Glutamatergic neuron (in vitro differentiated cells): ENCODE measurements at places on chromosomes 6 and 20.

GRCh38 chr6:17281497-17282481 is 628 bp downstream of the RBM24 start:
- DNase-seq = peak; percentile 32

DNA sequence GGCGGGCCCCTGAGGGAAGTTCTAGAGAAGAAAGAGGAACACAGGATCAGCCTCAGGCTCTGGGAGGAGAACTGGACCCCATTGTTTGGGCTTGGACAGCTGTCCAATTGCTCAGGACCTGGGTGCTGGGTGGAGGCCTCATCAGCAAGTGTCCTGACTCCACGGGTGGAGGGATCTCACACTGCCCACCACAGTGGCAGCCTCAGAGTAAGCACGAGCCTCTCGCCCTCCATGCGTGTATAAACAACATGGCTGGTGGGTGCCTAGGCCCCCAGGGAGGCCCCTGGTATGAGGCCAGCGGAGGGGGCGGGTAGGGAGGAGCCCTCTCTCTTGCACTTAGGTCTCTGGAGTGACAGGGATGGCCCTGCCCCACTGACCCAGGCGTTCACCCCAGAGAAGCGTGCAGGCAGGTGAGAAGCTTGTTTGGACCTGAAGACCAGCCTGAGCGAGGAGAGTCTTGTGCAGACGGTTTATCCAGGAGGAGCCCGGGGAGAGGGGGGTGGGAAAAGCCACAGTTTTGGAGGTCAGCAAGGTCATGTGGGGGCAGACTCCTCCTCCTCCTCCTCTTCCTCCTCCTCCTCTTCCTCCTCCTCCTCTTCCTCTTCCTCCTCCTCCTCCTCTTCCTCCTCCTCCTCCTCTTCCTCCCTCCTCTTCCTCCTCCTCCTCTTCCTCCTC is 41.9 kb upstream of the BHLHE23 start:
- DNase-seq = peak; percentile 14

GRCh38 chr6:130485870-130486269 is 120.1 kb downstream of the TMEM200A start:
- DNase-seq = no peak

GRCh38 chr20:44610313-44610962 is 28.1 kb downstream of the PKIG start:
- no peak for DNase-seq

DNA sequence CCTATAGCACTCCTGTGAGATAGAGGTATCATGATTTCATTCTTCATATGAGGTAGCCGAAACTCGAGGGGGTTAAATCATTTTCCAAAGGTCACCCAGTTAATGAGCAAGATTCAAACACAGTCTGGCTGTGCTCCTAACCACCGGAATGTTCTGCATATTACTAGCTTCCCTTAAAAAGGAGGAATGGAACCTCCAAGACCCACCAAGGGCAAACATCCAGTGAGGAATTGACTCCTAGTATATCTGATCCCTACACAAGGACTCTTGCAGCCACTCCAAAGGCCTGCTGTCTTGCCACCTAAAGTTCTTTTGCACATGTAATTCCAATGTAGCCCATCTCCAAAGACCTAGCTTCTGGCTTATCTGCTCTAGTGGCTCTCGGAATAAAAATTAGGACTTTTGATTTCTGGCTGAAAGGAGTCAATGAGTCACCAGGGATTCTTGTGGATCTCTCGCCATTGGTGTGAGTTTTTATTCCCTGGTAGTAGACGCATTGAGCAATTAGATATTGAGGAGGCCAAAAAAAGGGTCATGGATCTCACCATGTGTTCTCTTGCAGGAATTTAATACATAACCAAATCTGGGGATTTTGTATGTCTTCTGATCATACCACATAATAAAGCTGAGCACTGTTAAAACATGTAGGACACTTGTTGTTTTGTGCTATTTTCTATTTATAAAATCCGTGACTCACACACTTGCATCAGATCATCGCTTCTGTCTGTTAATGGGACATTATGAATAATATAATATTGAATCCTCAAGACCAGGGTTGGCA is 9.1 kb downstream of the BCAS1 start:
- no peak for DNase-seq

DNA sequence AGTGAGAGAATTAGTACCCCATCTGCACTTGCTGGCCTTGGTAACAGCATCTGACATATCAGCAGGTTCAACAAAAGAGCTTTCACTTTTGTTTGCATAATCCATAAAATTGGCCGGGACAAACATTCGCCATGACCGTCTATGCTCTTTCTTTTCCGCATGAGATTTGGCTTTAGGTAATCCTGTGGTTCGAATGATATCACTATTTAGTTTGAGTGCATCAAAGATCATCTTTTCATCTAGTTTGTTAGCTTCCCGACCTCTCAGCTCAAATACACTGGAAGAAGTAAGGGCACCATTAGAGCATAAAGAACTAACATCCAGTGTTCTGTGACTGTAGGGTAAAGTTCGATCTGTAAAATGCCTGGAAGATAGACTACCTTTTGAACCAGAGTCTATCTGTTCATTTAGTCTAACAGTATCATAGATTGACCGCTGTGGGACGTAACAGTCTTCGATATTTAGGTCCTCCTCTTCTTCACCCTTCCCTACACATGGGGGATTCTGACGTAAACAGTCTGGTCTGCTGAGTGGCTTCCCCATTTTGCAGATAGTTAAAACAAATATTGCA is 101.6 kb downstream of the DST start:
- no peak for DNase-seq

DNA sequence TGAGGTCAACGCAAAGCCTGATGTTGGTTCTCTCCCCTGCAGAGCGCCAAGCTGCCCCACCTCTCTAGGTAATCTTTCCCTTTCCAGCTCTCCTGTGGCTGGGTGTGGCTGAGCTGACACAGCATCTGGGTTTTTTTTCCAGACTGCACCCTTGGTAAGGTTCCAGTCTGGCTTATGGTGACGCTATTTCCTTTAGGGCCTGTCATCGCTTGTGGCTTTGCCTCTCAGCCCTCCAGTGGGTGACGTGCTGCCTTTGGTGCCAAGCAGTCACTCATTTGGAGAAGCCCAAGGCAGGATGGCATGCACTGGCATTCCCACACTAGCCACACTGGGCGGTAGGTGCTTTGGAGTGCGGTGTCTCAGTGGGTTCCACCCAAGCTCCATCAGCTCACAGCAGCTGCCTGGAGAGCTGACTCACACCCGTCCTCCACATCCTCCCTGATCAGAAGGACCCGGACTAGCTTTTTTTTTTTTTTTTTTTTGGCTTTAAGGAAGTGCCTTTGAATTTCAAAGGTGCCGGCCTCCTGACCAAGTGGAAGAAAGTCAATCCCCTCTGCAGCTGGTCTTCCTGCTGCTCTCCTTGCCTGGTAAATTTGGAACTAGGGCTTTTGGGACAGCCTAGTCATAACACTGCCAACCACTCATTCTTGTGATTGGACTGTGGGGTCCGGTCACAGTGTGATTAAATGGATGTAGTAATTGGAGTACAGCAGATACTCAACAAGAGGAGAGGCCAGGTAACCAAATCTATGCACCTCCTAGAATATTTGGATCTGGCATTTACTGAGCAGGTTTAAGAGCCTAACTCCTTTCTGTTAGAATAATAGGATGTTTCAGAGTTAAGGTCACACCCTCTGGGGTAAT is 153.6 kb downstream of the CD83 start:
- no peak for DNase-seq

DNA sequence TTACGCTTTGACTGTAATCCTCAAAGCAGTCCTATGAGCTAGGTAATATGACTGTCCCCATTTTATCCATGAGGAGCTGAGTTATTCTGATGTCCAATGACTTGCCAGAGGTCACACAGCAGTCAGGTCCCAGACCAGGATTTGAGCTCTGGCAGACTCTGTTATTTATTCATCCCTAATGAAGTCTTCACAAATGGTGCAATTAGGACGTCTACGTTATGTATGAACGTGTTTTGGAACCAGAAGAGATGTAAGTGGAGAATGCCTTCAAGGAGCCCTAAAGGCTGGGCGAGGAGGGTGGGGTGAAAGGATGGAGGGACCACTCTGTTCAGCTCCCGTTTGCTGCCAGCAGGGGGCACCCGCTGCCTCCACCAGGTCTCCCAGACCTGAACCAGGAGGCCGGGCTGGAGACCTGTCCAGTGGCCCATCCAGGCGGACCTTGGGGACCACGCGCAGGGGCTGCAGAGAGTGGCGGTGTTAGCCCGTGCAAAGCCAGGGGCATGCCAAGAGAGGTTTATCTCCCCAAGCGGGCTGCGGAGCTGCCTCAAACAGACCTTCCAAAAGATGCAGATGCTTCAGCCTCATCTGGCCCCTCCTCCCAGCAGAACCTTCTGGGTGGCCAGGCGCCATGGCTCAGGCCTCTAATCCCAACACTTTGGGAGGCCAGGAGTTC is 15.2 kb upstream of the ZNF335 start:
- peak; percentile 88 for DNase-seq

- no peak for DNase-seq
Measured at GRCh38 chr6:40713002-40713719, 126.0 kb upstream of the LRFN2 start.

DNA sequence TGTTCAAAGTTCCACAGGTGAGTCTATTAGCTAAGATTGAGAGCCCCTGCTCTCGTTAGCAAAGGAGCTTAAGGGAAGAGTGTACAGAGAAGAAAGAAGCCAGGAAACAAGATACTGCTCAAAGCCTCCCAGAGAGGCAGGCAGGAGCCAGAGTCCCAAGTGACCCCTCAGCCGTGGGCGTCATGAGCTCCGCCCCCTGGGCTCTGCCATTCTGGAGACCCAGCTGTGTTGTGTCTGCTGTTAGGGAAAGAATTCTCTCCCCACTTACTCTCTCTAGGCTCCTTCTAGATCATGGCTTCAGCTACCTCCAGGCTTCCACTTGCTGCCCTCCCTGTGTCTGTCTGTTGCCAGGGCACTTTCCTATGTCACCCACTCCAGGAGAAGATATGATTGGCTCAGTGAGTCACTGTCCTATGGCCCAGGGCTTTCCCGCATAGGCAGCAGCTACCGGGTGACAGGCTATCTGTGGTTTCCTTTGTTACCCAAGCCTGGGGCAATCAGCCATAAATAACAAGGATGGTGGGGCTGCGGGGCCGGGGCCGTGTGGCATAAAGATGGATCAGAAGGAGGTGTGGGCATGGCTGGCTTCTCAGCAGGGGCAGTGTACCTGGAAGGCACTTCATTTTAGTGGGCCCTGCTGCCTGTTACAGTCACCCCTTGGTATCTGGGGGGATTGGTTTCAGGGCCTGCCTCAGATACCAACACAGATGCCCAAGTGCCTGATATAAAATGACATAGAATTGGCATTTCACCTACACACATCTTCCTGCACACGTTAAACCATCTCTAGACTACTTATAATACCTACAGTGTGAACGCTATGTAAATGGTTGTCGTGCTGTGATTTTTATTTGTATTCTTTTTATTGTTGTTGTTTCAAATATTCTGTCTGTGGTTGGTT is 118.9 kb downstream of the ARMC2 start:
- DNase-seq = peak; percentile 57

GRCh38 chr6:28985462-28986164 is 19.5 kb downstream of the ZNF311 start:
- peak; percentile 80 for DNase-seq

GRCh38 chr6:85580878-85581267 is 12.8 kb downstream of the SNX14 start:
- no peak for DNase-seq

- no peak for DNase-seq
Measured at GRCh38 chr6:11403035-11403601, 134.4 kb upstream of the TMEM170B start.

DNA sequence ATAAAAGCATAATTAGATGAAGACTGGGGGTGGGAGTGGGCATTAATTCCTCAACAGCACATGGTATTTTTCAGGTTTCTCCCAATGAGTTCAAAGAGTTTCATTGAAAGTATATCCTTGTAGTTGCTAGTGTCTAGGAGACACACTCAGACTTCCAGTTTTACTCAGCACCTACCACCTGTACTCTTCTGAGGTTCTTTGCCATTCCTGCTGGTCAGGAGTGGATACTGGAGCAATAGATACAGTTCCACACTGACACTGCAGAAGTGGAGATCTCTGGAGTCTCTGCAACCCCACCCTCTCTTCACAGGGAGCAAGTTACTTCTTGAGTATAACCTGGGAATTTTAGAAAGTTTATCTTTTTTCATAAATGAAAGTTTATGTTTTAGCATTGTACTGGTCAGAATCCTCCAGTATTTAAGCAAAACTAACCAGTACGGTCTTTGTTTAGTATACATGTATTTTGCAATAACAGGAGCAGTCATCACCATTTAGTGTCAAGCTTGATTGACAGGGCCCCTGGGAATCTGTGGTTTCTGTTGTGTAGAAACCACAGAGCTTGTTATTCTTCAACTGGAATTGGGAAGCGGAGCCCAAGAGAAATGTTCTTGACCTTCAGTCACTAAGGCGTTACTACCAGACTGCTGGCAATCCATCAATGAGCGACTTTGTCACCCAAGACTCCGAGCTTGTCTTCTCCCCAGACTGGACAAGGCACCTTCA is 148.1 kb downstream of the ZDHHC14 start:
- DNase-seq = peak; percentile 32

DNA sequence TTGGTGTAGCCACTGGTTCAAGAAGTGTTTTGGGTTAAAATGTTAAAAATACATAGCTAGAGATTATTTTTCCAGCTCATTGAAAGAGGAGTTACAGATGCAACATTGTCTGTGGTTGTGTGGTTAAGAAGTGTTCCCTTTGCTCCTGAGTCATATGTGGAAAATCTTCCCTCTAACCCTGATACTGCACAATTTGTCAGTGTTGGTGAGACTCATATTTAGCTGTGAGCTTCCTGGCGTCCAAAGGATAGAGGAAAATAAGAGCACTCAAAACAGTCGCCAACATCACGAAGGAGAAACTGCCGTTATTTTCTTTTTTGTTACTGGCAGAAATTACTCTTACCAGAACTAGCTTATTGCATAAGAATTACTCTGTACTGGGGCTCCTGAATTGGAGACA is 250.4 kb downstream of the CDH4 start:
- no peak for DNase-seq

GRCh38 chr6:80544555-80544954 is 438.1 kb downstream of the BCKDHB start:
- no peak for DNase-seq

- no peak for DNase-seq
Measured at GRCh38 chr6:71481011-71481410, 192.4 kb downstream of the OGFRL1 start.

DNA sequence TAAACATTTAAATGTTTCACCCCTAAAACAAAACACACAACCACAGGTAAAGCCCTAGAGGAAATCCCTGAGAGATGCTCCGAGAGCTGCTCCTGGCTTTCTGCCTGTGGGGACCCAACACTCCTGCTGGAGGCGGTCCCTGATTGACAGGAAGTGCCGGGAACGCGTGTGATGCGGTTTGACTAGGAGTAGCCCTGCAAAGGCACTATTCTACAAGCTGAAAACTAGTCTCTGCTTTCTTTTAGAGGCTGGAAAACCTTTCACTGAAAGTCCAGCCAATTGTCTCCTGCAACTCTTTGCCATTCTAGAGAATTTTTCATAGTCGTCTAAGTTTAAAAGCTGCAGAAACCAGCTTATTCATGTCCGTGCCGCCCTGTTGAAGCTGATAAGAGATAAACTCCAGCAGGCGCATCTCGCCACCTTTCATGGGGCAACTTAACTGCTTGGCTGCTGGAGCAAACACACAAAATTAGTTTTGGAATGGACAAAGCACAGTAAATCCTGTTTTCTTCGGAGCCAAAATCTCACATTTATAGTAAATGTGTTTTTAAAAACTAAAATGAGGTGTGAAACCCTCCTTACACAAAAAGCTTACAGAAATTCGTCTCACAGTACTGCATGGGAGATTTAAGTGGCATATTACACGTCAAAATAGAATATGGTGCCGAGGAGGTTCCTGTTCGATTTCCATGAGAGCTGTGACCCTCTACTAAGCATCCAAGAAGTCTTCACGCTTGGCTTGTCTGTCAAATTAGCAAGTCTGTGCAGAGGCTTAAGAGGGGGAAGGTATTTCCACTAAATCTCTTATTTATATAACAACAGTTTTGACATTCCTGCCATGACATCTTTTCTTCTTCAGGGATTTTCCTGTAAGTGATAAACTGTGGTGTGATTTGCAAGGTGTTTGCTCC is 46.9 kb downstream of the DACT2 start:
- no peak for DNase-seq
